ENCODE measurements at places on chromosomes 4 and X.

DNA sequence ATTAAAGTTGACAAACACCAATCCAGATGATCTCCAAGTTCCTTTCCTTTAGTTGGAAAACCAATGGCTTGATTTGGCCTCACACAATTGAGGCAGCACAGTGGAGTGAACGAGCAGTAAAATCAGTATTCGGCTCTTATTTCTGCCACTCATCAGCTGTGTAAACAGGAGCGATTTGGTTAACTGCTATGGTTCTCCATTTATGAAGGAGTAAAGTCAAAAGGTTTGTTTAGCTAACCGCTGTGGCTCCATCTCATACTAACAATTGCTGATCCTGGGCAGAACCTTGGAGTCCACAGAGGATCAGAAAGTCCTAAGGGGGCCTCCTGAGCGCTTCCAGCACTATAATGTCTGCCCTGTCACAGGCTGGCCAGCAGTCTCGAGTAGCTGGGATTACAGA, 54.5 kb upstream of the EXOC1L start:
- DNase-seq = no peak

DNA sequence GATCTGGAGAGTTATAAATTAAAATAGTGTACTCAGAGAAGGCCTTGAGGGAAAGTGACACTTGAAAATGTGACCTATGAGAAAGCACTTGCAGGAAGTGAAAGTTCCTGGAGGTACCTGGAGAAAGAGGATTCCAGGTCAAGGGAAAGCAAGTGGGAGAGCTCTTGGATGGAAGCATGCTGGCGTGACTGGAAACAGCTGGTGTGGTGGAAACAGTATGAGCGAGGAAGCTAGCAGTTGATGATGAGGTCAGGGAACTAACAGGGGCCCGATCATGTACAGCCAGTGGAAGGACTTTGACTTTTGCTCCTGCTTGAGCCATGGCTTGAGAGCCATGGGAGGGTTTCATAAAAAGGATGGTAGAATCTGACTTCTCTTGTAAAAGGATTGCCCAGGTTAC, 9.5 kb upstream of the CLCN5 start:
- no peak for DNase-seq

DNA sequence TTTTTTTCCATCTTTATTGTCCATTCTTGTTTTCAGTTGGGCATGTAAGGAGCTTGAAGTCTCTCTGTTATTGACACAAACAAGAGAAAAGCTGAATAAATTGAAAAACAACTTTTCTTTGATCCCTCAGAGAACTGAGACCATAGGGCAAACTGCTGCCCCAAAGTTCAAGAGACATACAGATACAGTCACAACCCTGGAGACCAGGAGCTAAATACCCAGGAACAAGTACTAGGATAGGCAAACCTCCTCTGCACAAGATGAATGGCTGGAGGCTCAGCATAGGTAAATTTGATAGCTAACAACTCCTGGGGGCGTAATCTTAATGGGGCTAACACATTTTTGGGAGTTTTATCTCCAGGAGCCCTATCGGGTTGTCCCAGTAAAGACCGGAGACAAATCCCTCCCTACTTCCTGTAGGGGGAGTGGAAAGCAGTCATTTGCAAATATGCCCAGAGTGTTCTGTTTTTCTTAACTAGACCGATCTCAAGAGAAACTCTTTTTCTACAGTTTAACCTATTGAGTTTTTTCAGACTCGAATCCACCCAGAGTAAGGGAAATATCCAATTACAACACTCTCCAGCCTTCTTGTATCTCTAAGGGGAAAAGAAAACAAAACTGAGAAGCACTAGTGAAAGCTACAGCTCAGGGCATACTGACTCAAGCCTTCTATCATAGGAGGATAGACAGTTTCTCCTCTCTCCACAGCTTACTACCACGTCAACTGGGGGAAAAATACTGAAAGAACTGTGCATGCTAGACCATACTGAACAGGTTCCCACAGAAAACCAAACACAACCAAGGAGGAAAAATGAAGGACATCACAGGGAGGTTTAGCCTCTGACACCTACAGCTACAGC, 23.1 kb downstream of the MAGEA8 start:
- no peak for DNase-seq

- DNase-seq = no peak
These were observed 4.4 kb upstream of the ABLIM2 start for GRCh38 chr4:8163026-8163425.

DNA sequence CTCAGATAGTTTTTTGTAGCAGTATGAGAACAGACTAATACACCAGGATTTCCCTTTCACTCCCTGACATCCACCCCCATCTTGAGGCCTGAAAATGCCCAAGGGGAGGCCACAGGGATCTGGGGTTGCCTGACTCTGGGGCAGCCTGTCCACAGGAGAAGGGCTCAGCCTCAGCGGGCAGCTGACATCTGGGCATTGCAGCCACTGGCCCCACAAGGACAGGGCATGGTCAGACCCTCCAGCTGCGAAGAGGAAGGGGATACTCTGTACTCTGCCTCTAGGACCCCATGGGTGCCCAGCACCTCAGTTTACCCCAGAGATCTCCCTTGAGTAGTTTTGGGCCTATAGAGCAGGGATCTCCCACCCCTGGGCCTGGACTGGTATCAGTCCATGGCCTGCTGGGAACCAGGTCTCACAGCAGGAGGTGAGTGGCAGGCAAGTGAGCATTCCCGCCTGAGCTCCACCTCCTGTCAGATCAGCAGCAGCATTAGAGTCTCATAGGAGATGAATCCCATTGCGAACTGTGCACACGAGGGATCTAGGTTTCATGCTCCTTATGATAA, 138.9 kb downstream of the HMX1 start:
- no peak for DNase-seq

DNA sequence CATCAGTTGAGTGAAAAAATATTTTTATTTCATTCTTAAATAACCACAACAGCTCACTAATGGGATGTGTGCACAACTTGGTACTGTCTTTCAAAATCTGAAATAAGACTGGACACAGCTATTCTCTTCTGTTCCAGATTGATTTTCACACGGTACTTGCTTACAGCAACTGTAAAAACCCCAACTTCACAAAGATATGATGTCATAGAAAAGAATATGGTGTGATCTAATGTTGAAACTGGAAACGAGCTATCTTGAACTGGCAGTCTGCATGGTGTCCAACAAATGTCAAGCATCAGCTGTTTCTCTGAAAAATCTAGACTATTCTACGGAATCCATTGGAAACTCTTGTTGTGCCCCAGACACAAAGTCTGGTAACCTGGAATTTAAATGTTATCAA, 14.7 kb downstream of the HELQ start:
- DNase-seq = no peak

All from stimulated activated CD8-positive, alpha-beta memory T cell treated with anti-CD3 and anti-CD28 coated beads, Interleukin-4, amount 100 ng/mL, for 24 hours (primary cell).